ENCODE measurements at places on chromosomes 5 and 9.

GRCh38 chr5:30112867-30113266 lies 1080.6 kb upstream of the CDH6 start:
- DNase-seq: no peak

DNA sequence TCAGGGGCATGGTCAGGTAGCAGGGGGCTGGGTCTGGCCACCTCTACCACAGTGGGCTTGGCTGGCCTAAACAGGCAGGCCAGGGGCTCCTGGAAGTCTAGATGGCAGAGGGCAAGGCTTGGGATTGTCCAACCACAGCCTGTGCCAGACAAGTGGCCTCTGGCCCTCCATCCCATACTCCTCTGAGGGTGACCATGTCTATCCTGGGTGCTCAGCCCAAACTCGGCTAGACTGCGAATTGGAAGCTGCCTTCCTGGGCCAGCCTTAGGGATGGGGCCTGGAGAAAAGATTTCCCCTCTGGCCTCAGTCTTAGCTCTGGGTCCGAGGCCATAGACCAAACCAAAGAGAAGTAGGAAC lies 110.5 kb downstream of the PHF2 start:
- no peak for DNase-seq

- DNase-seq: no peak
Measured at GRCh38 chr9:126236273-126236672, 90.4 kb upstream of the MVB12B start.

GRCh38 chr5:145887976-145888574 lies 15.3 kb upstream of the GRXCR2 start:
- no peak for DNase-seq

Measured in activated T-cell treated with anti-CD3 and anti-CD28 coated beads, Interleukin-2, amount 50 U/mL, for 1 hour (primary cell).